ENCODE measurements at places on chromosomes 12 and 14.

DNA sequence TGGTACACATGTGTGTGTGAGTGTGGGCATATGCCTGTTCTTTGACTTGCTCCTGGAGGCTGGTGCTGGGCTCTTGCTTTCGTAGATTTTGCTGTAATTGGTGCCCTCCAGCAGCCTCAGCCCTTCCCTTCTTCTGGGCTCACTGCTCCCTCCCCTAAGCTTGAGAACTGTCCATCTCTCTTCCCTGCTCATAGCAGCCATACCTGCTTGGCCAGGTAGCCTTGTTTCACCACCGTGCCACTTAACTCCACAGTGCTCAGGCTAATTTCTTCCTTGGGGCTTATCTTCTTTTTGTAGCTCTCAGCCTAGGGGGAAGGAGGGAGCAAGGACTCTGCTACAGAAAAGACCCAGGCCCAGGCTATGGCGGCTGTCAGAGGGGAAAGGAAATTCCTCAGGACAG lies 19.8 kb downstream of the PLEK2 start:
- no peak for DNase-seq

GRCh38 chr14:36856095-36856878 lies 194.6 kb downstream of the PAX9 start:
- no peak for DNase-seq

GRCh38 chr14:89384023-89384422 lies 33.0 kb downstream of the FOXN3 start:
- no peak for DNase-seq

- DNase-seq: no peak
Observed at GRCh38 chr14:77175843-77176242, 5.8 kb upstream of the TMEM63C start.

- no peak for DNase-seq
Observed at GRCh38 chr12:56103823-56104108, 593 bp upstream of the PA2G4 start.

- DNase-seq: no peak
Observed at GRCh38 chr14:104657101-104657524, 32.3 kb upstream of the INF2 start.

All from fibroblast of villous mesenchyme (primary cell).